ENCODE measurements at places on chromosomes 6 and 20.
A peak's percentile ranks its signal among the peaks of the same experiment; 100 is the strongest.

- DNase-seq: peak; percentile 67
These were observed 35.3 kb downstream of the RALGAPA2 start for GRCh38 chr20:20677186-20677585.

DNA sequence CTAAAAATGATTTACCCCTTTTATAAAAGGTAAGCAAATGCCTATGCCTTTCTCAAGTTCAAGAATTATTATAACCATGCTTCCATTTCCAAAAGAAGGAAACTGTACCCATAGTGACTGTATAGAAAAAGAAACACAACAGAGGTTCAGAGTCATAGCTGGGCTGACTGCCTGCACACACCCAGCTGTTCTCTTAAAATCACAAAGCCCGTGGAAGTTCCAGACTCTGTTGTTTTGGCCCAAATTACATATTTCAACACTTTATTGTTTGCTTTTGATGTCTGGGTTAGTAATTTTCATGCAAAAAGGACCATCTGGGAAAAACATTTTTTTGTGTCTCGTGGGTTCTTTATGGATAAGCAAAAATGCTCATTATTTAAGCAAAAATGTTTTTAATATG lies 99.2 kb downstream of the LCA5 start:
- no peak for DNase-seq

- DNase-seq: peak; percentile 58
These were observed 45.9 kb upstream of the DUSP22 start for GRCh38 chr6:246352-246751.

GRCh38 chr20:38633577-38634093 lies 32.0 kb downstream of the ARHGAP40 start:
- DNase-seq: peak; percentile 34

DNA sequence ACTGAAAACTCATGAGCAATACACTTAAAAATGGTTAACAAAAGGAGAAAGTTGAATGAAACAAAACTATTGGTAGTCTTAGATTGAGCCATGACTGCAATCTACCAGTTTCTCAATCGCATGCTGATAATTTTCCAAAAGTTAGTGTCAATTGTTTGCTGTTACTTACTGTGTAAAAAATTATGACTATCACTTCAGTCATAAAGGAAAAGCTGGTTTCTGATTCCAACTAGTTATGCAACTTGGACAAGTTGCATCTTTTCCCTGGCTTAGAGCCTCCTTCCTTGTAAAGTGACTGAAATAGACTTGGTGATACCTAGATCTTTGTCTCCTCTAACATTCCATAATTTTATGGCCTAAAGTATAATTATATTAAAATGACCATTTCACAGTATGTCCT lies 88.3 kb upstream of the PAK5 start:
- DNase-seq: no peak

- no peak for DNase-seq
These were observed 214.9 kb downstream of the LY86 start for GRCh38 chr6:6803180-6803977.

DNA sequence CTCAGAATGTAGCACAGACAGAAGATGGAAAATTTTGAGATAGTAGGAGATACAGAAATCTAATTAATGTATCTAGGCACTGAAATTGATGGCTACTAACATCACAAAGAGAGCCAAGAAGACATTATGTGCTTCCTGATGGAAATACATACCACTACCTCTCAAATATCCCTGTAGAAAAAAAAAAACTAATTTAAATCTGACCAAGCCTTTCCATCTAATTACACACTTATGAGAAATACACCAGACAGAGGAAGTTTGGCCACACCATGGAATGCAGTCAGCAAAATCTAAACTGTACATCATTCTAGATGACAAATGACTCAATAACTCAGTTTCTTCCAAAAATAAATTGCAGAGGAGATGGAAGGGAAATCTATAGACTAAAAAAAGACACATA lies 18.9 kb downstream of the VPS52 start:
- DNase-seq: peak; percentile 84

- DNase-seq: no peak
These were observed 18.8 kb upstream of the MAP1LC3A start for GRCh38 chr20:34539756-34540155.

DNA sequence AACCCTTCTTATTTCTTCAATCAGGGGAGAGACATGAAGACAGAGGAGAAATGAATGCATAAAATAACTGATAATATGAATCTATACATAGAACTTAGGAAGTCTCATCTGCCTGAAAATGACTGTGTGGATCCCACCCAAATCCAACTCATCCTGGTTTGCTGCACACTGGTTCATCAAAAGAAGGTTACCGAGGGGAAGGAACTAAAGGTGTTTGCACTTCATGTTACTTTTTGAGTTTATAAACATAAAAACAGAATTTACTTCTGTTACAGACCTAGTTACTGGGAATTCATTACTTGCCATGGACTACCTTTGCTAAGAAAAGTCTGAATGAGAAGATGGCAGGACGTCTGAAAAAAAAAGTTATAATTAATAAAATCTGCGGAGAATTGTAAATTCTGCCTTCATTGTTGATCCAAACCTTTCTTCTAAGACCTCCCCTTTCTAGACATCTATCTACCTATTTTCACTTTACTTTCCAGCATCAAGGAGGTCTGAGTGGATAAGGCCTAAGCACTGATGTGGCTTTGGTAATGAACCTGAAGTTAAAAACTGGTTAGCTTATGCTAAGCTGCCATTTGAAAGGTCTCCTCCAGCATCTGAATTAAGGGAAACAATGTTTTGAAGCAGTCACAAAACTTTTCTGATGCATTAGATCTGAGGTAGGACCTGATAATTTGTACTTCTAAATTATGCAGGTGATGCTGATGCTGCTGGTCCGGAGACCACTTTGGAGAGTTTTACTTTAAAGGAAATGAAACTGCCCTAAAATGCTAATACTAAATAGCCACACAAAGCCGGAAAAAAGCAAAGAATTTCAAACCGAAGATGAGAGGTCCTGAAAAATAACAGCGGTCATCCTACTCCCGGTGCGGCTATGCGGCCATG lies 84.0 kb downstream of the HFE start:
- no peak for DNase-seq

GRCh38 chr6:13304580-13305260 lies 23.6 kb downstream of the TBC1D7 start:
- DNase-seq: no peak

GRCh38 chr6:144033816-144034735 lies 26.0 kb upstream of the PLAGL1 start:
- DNase-seq: peak; percentile 84

DNA sequence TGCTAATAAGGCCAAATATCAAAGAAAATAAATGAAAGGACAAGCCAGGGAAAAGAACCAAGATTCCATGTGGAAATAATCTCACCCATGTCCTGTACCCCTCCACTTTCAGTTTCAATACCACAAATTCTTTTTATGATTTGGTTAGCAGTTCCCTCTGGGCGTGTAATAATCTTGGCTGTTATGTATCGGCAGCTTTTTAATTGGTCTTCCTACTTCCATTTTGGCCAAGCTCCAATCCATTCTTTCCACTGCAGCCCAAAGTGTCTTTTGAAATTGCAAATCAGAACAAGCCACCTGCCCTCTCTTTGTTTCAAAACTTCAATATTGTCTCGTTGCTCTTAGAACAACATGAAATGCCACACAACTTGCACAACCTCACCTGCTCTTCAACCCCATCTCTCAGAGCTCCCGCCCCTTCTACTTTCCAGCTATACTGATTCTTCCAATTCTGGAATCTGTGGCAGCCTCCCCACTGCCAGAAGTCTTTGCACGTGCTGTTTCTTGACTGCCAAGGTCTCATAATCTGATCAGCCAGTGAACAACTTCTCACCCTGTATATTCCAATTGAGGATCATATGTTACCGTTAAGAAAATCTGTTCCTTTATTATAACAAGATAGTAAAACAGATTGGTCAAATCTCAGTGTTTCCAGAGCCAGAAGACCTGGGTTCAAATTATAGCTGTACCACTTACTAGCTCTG lies 354.5 kb downstream of the CBLN4 start:
- no peak for DNase-seq

GRCh38 chr20:31979713-31980426 lies 11.9 kb downstream of the XKR7 start:
- DNase-seq: no peak

DNA sequence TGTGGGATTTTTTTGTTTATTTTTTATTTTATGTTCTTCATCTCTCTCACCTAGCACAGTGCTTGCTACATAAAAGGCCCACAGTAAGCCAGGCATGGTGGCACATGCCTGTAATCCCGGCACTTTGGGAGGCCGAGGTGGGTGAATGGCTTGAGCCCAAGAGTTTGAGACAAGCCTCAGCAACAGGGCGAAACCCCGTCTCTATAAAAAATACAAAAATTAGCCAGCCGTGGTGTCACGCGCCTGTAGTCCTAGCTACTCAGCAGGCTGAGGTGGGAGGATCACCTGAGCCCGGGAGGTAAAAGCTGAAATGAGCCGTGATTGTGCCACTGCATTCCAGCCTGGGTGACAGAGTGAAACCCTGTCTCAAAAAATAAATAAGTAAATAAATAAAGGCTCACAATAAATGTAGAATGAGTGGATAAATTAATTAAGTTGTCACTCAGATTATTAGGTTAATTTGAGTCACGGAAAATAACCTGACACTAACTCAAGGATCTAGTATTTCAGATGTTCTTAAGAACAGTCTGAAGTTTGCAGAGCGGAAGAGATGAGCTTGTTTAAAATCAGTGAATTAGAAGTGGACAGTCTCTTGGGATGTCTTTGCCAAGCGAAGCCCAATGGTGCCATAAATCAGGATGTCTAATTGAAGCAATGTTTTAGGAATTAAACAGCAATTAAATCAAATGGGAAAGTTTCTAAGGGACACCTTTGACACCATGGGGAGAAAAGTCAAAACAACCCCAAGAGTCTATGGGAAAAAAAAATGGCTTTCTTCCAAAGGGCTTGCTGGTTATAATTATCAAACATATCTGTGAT lies 214.4 kb downstream of the ZNF217 start:
- DNase-seq: no peak

- no peak for DNase-seq
These were observed 597 bp downstream of the ADA start for GRCh38 chr20:44650771-44651433.

GRCh38 chr6:138486249-138487101 lies 12.8 kb downstream of the NHSL1 start:
- no peak for DNase-seq

DNA sequence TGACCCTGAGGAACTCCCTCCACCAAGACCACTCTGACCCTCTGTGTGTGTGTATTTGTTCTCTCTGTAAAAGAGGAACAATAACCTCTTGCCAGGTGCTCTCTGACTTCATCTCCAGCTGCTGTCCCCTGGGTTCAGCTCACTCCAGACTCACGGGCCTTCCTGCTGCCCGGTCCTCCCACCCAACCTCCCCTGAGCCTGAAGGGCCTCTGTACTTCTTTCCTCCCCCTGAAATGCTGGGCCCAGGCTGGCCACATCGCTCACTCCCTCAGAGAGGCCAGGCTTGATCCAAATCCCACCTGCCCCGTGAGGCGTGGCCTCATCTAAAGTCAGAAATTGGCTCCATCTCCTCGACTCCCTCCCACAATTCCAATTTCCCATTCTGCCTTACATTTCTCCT lies 202.4 kb downstream of the PRKN start:
- no peak for DNase-seq

DNA sequence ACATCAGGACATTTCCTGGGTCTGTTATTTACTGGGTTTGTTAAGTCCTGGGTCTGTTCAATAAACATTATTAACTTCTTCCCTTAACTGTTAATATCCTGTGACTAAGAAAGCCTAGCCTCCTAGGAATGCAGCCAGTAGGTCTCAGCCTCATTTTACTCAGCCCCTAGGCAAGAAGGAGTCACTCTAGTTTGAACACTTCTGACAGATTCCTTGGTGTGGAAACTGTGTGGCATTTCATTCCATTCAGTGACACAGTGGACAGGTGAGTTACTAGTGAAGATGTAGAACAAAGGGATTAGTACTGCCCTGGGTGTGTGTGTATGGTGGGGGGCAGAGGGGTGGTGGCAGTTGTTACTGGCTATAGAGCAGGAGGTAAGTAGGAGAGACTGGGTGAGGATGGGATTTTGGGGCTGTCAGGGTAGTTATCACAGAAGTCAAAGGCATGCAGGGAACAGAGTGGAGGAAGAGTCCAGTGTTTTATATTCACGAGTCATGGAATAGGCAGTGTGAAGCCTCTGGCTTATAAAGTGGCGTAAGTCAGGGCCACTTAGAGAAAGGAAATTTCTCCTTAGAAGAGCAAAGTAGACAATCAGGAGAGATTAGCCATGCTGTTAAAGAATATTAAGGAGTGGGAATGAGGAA lies 28.4 kb downstream of the RNF182 start:
- DNase-seq: peak; percentile 54

DNA sequence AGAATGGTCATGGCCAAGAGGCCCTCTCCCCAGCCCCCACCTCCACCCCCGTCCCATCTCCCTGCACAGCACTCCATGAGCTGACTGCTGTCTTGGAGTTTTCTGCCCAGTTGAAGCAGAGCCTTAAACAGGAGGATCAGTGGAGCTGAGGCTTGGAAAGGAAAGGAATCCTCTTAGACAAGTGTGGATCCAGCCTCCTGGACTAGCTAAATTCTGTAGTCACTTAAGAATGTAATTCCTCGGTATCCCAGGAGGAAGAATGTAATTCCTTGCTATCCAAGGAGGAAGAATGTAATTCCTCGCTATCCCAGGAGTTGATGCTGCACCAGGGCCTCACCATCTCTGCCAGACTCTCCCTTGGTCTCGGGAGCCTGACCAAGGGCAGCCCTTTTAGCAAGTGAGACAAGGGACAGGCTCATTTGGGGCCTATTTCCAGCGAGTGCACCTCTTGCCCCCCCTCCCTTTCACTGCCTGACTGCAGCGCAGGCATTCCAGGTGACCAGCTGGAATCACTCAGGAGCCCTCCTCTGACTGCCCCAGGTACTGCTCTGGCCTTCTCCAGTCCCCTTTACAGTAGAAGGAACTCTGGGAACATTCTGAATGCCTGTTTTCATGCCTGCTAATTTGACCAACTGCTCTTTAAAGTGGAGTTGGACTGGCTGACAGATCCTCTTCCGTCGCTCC lies 76.2 kb downstream of the TCP11 start:
- DNase-seq: no peak
